ENCODE measurements at places on chromosomes 16 and 17.

GRCh38 chr17:50129728-50130558, at the start of gene SAMD14:
Gene SAMD14 (minus strand): TSS chr17:50130160. CDS start chr17:50124959, 5,201 bp downstream.
- DNase-seq: no peak

DNA sequence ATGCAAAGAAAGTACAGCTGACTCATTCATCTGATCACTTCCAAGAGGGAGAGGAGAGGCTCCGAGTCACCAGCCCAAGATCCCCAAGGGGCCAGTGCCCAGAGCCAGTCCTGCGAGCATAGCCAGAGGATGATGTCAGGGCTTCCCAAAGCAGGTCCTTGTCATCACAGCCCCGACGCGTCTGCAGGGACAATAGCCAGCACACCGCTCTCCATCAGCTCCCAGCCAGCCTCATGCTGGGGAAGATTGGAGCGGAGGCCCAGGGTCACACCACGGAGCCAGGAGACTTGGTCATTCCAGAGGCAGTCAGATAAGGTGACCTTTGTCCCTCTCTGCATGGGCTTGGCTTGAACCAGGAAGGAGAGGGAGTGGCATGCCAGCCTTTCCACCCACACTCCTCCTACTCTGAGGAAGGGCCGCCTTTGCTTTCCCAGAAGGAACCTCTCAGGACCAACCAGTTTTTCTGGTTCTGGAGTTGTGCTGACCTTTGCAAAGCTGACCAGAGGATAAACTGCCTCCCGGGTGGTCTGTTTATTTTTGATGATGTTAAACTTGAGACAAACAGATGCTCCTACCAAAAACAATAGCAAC, 58.3 kb upstream of the ARHGAP44 start:
- DNase-seq: no peak

- no peak for DNase-seq
These were observed 13.9 kb downstream of the MMP2 start for GRCh38 chr16:55492756-55493380.

DNA sequence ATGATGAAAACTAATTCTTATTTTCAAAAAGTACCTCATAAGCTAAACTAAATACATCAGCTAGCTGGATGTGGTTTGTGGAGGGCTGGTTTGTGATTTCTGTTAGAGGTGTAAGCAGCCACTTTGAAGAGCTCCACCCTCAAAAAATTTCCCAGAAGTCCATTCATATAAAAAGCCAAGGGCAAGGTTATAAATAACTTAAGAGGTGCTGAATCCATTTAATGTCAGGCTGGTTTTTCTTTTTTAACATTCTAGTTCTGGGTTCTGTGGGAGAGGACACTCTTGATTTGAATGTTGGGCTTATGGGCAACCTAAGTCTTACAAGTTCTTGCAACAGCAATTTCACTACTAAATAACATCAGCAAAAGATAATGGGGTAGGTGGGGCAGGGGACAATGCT, 3.4 kb upstream of the WIPI1 start:
- DNase-seq: no peak

DNA sequence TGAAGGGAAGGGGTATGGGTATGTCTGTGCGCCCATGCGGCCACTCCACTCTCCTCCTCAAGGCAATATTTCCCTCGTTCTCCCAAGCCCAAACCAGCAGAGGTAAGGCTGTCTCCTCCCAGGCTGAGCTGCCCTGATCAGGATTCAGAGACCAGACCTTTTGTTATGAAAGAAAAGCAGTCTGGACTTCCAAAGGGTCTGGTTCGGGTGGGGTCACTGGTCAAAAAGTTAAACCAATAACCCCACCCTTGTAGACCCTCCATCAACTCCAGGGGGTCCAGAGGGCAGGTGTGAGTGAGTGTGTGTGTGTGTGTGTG, 5.7 kb upstream of the DLX4 start:
- DNase-seq: no peak

DNA sequence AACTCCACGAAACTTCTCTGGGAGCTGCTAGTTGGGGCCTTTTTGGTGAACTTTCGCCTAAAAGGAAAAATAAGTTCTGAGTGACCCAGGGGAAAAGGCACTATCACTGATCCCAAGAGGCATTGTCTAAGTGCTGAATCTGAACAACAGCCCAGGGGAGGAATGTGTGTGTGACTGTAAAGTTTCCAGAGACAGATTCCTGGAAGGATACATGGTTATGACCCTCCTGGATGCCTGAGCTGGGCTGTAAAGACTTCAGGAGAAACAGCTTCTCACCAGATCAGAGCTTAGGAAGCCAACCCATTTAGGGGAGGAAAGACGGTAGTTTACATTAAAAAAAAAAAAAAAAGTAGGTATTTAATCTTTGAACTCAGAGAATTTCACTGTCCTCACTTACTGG, 20.2 kb downstream of the HIGD1B start:
- no peak for DNase-seq

DNA sequence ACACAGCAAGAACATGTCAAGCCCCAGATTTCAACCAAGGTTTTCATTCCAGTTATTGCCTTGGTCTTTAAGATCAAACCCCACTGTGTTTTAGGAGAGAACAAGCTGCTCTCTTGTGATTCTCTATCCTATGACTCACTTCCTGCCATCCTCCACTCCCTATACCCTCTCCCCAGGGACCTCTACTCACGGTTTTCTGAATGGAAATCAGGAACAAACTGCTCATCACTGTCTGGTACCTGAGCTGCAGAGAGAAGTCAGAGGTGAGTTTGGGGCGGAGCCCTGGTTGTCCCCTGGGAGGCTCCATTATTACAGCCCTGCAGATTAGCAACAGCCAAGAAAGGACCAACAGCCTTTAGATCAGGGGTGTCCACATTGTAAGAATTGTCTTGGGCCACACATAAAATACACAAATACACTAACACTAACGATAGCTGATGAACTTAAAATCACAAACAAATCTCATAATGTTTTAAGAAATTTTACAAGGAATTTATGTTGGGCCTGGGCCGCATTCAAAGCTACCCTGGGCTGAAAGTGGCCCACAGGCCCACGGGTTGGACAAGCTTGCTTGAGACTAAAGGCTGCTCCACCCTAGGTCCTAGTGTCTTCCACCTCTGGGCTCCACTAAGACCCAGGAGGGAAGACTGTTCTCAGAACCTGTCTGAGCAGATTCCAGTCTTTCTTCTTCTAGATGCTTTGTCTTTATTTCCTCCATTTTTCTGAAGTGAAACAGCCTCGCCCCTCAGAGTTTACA, 9.7 kb downstream of the ETV4 start:
- DNase-seq: no peak

DNA sequence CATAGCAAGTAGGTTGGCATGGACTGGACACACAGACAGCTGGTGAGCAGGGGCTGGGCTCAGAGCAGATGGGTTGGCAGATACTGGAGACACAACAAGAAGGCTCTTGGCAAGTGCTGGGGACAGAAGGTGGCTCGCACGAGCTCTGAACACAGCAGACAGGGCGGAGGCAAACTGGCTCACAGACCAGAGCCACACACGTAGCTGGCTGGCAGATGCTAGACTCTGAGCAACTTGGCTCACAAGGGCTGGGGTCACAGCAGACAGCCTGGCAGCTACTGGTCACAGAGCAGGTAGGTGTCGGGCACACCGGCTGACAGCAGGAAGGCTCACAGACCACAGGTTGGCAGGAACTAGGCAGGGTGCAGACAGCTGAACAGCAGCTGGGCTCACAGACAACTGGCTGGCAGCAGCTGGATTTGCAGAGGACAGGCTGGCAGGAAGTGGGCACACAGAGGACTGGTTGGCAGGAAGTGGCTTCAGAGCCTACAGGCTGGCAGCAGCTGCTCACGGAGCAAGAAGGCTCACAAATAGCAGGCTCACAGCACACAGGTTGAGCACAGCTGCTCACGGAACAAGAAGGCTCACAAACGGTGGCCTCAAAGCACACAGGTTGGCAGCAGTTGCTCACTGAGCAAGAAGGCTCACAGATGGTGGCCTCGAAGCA, 725 bp downstream of the KRTAP16-1 start:
- DNase-seq: no peak

GRCh38 chr17:29864615-29865014, 65.4 kb downstream of the SSH2 start:
- no peak for DNase-seq

DNA sequence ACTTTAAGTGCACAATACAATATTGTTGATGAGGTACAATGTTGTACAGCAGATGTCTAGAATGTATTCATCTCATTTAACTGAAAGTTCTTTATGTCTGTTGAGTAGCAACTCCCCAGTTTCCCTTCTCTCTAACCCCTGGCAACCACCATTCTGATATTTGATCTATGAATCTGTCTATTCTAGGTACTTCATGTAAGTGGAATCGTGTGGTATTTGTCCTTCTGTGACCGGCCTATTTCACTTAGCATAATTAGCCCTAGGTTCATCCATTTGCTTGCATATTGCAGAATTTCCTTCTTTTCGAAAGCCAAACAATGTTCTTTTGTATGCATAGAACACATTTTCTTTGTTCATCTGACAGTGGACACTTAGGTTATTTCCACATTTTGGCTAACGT, 10.8 kb downstream of the RGS9 start:
- DNase-seq: no peak

DNA sequence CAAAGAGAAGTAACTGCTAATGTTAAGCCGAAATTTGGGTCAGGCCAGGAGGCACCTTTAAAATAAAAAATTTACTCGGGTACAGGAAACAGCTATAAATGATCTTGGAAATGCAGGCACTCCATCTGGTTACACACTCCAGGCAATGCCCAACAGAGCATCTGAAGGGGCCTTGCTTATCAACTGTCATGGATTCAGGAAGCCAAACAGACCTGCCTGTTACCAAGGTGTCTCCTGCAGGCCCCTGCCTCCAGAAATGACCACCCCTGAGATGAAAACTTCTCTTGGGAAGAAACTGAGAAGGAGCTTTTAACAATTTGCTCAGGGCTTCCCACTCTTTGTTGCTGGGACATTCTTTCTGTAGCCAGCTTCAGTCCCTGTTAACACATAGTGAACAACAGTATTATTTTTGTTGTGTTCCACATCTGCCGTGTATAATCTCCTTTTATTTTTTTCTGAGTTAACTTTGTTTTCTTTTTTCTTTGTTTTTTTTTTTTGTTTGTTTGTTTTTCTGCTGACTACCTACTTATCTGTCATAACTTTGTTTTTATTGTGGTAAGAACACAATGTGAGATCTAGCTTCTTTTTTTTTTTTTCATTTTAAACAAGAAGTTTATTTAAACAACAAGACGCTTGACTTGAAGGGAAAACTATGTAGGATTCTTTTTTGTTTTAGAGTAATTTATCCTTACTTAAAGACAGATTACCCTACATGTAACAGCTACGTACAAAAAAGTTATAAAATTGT, 18.7 kb upstream of the ATP5MC1 start:
- DNase-seq: no peak

DNA sequence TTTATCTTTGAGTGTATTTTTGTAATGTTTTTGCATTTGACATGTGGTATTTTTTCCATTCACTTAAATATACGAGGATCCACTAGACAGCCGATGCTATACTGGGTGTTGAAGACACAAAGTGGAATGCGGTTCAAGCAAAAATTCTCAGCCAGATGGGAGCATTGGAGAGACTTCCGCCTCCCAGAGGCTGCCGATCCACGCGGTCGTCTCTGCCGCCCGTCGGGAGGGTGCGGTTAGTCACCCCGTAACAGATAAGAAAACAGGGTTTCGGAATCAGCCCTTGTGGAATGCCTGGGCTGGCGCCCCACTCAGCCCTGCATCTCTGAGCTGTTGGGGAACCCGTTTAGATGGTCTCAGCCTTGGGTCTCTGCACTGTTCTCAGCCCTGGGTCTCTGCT, 7.3 kb downstream of the GSE1 start:
- no peak for DNase-seq

DNA sequence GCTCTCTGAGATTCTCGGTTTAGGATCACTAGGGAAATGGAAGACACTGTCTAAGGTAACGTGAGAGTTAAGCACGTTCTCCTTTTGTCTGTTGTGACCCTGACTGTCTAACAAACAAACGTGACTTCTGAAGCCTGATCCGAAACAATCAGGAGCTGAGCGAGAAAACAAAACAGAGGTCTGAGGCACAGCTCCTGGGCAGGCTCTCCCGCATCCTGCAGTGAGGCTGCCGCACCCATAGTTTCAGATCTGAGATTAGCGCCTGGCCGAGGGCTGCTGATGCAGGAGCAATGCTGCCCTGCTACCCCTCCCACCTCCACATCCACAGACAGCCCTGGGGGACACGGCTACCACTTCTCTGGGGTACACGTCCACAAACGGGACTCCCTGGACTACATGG, 46.7 kb downstream of the RNF157 start:
- no peak for DNase-seq

DNA sequence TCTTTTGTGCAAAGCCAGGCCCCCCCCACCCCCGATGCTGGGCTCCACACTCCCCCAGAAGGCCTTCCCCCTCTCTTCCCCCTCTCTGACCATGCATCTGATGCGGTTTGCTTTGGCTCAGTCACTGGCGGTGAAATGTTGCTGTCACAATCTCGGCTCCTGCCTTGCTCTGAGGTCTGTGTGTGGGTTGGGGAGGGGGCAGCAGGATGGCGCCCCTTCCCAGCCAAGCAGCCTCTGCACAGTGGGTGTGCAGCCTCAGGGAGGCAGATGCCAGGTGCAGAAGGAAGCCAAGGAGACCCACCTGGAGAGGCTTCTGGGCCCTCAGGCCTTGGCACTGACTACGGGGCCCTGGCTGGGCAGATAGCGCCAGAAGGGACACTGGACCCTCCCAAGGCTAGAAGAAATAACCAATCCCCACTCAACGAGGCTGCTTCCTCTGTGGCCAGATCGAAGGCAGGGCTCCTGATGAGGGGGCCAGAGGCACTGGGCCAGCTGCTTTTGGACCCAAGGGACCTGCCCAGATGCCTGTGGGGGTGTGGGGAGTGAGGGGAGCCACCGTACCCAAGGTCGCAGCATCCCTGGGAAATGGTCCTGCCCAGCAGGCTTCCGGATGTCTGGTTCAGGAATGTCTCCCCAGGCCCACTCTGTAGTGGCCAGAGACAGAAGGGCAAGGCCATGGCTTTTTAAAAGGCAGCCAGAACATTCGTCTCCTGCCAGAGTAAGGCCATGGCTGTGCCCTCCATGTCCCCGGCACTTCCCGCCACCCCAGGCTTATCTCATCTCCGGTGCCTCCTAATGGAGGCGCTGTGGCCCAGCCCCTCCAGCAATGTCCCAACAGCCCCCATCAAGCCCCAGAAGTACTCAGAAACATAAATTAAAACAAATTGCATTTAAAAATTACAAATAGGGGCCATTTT, 43.4 kb upstream of the SLC38A10 start:
- DNase-seq: no peak

DNA sequence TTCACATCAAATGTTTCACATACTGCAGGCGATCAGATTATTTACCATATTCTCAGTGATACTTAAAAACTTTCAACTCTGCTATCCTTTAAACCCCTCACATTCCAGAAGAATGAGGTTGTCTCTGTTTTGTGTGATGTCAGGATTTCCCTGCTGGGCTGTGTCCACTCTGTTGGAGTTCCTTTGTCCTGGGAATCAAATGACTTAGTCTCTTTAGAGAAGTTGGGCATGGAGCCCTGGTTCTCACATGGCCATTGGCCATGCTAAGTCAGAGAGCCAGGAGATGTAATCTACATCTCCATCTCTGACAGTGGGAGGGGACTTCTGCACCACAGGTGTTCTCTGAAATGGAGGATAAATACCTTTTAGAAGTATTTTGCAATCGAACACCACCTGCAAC, 205.1 kb upstream of the MAF start:
- DNase-seq: no peak
